ENCODE measurements at places on chromosomes 3 and 15. TPM values are rescaled to one million over a fixed set of nuclear protein-coding genes. Genes with fewer than 3 reads are reported as not detected.

TM4SF18 gene
- total RNA-seq, result 13.4 TPM

DNA sequence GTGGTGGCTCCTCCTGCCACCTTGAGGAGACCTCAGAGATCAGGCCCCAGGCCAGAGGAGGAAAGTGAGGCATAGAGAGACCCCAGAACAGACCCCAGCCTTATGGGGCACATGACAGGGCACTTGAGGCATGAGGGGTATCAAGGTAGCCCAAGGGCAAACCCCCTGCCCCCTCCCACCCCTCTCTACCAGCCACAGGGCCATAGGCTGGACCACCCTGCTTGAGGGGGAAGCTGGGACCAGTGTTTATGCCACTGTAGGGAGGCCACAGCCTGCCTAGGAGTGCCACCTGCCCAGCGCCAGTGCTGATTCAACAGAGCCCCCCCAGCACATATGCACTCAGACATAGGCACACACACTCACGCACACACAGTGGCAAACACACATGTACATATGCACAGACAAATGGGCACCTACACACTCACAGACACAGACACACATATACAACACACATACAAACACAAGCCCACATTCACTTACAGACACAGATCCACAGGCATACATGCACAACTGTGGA lies 10.3 kb downstream of the MYL3 start:
- DNase-seq, result no peak

- no peak for DNase-seq
Measured at GRCh38 chr15:80783260-80783659, 4.1 kb downstream of the CEMIP start.

DNA sequence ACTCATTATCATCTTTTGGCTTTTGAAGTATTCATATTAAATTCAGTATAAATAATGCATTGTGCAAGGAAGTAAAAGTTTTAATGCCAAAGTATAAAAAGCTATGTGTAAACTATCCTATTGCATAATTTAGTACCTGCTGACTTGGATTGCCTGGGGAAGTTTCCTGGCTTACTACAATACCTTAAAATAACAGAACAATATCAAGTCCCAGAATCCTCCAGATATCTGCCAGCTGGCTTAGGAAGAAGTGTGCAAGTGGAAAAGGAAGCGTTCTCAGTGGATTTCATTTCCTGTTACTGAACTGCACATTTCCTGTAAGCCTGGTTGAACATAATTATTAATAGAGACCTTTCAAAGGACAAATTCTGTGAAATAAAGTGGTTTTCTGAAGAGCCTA lies 236.7 kb downstream of the ADAMTSL3 start:
- no peak for DNase-seq

DNA sequence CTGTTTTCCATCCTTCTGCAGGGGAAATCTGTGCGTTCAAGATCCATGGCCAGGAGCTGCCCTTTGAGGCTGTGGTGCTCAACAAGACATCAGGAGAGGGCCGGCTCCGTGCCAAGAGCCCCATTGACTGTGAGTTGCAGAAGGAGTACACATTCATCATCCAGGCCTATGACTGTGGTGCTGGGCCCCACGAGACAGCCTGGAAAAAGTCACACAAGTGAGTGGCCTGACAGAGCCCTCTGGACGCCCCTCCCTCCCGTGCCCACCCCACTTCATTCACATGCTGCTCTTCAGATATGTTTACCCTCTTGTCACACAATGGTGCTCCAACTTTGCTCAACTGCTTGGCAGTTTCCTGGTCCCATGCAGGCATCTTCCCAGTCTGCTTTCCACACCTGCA lies 274.3 kb upstream of the TRIM42 start:
- peak; percentile 92 for DNase-seq

Measured in upper lobe of right lung (tissue), 1 donor.